Activated CD4-positive, alpha-beta T cell treated with anti-CD3 and anti-CD28 coated beads, Interleukin-2, amount 50 U/mL, for 1 hour (primary cell): ENCODE measurements at places on chromosomes 7 and 10.

DNA sequence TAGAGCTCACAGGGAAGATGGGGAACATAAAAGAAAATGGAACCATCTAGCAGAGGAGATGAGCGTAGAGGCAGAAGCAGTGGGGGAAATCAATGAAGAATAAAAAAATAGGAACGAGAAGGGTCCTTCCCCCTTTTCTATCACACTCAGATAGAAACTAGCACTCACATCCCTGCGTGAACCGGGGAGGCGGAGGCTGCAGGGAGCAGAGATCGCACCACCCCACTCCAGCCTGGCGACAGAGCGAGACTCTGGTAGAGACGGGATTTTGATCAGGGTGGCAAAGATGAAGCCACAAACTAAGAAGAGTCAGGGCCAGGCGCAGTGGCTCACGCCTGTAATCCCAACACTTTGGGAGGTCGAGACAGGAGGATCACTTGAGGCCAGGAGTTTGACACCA lies 64.7 kb upstream of the ECHDC3 start:
- DNase-seq, result no peak

DNA sequence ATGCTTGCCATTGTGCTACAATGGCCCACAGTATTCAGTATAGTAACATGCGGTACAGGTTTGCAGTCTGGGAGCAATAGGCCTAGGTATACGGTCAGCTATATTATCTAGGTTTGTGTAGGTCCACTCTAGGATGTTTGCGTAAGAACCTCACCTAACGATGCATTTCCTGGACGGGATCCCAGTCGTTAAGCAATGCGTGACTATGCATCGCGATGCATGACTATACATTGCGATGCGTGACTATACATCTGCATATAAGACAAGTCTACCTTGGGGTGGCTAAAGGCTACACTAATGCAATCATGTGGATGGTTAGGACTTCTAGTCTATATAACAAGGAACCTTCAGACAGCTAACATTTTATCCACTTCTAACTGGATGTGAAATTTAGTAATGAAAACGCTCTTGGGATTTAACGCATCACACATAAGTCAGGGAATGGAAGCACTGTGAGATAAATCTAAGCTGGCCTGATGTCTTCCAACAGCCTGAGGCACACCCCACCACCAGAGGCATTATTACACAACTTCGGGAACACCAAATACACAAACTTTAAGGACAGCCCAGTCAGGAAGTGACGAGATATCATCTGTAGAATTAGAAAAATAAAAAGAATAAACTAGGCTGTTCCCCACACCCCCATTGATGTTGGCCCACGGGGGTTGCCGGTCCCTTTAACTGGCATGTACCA lies 9.2 kb downstream of the GNA12 start:
- no peak for DNase-seq

DNA sequence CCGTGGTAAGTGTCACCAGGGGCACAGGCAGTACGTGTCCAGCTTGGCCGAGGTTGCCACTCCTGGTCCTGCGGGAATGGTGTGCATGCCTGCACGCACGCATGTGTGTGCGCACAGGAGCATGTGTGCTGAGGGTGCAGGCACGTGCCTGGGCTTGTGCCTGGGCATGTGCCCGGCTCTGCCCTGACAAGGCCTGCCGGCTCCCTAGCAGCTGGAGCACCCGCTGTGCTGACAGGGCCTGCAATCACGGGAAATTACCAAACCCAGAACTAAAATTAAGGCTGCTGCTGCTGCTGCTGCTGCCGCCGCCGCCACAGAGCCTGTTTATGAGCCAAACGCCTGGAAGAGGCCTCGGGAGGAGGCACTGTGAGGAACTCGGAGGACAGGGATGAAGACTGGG lies 28.7 kb downstream of the GHRHR start:
- DNase-seq, result no peak

DNA sequence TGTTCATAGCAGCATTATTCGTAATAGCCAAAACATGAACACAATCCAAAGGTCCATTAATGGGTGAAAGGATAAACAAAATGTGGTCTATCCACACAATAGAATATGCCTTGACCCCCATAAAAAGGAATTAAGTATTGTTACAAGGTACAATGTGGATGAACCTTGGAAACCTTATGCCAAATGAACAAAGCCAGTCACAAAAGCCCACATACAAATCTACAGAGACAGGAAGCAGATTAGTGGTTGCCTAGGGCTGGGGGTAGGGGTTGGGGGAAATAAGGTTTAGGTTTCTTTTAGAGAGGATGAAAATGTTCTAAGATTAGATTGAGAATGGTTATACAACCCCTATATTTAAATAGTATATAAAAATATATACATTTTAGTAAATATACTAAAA lies 34.8 kb downstream of the PIP4K2A start:
- DNase-seq, result no peak

DNA sequence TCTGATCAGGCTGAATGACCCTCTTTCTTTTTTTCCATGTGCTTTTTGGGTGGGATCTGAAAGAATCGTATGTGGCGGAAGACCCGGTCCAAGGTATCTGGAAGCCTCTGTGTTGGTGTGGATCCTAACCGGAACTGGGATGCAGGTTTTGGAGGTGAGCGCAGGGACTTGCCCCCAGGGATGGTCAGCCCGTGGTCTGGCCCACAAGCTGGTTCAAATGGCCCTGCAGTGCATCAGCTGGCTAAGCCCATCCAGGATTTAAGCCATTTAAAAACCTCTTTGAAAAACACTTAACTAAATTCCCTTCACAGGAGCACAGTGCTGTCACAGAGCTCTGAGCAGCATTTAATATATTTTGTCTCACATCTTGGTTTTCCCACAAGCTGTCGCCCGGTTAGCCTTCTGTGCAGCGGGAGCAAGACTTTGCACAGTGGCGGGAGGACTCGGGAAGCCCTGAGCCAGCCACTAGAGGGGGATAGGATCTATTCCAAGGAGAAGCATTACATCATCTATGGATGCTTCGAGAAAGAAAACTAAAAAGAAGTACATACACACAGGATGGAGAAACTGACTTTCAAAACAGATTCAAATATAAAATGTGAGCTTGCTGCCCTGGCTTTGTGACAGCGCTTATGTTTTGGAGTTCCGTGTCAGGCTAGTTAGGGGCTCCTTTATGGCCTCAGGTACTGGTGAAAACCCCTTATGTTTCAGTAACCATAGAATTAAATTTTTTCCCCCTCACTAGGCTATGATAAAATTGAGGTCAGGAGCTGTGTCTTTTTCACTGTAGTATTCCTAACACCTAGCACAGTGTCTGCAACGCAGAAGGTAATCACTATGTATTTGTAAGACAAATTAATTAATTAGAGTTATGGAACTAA lies 11.3 kb downstream of the CPA2 start:
- no peak for DNase-seq

- DNase-seq, result no peak
Measured at GRCh38 chr7:47480576-47481538, 101.1 kb downstream of the TNS3 start.

GRCh38 chr7:139985811-139986210 lies 76.9 kb downstream of the PARP12 start:
- DNase-seq, result no peak

DNA sequence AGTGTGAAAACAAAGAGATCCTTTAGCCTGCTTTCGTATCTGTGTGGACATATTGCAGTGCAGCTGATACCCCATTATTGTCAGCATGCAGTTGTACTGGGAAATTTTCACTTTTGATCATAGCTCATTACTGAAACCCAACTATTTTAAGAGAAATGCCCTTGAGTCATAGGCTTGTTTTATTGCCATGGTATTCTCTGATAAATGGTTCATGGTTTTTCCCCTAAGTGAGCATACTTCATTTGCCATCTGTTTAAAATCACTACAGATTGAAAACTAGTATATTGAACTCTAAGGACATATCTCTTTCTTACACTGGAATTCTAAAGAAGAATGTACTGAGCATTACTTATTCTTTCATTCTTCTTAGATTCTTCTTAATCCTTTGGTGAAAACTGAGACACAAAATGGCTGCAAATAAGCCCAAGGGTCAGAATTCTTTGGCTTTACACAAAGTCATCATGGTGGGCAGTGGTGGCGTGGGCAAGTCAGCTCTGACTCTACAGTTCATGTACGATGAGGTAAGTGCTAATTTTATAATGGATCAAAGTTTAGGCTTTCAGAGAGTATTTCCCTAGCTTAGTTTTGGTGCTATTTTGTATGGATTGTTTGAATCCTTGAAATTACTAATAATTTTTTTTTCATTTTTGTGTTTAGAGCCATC lies 63.0 kb downstream of the RALA start:
- no peak for DNase-seq

- DNase-seq, result no peak
Measured at GRCh38 chr7:5215313-5215712, 25.3 kb downstream of the WIPI2 start.

DNA sequence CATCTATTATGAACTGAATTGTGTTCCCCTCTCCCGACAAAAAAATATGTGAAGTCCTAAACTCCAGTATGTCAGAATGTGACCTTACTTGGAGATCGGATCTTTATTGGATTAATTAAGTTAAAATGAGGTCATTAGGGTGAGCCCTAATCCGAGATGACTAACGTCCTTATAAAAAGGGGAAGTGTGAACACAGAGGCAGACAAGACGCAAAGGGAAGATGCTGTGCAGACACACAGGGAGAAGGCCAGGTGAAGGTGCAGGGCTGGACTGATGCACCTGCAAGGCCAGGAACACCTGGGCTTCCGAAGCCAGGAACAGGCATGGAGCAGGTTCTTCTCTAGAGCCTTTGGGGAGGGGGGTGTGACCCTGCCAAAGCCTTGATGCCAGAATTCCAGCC lies 187.8 kb downstream of the PARD3 start:
- no peak for DNase-seq

DNA sequence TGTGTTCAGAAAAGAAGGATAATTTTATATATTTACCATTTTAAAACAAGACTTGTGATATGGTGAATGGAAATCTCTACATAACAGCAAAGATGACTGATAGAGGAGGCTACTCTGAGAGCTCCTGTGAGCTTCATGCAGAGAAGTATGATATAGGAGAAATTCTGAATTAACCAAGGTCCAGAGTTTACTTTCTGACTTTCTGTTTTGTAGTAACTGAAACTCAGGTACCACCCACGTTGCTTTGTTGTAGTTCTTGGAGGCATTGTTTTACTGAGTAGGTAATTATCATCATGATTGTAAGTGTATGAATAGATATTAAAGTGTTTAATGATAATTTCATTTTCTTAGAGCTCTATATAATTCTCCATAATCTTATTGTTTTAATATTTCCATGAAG lies 18.0 kb upstream of the SFR1 start:
- no peak for DNase-seq

DNA sequence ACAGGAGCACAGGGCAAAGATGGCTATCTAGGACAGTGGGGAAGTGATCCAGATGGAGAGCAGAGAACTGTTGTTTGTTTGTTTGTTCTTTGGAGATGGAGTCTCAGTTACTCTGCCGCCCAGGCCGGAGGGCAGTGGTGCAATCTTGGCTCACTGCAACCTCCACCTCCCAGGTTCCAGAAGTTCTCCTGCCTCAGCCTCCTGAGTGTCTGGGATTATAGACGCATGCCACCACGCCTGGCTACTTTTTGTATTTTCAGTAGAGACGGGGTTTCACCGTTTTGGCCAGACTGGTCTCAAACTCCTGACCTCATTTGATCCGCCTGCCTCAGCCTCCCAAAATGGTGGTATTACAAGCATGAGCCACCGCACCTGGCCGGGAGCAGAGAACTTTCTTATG lies 20.9 kb downstream of the METTL2B start:
- DNase-seq, result no peak

GRCh38 chr10:62050893-62051433 lies 149.5 kb downstream of the ARID5B start:
- DNase-seq, result peak; percentile 71

- DNase-seq, result no peak
Measured at GRCh38 chr10:33609546-33609945, 275.1 kb upstream of the NRP1 start.

GRCh38 chr7:80330434-80330833 lies 181.4 kb downstream of the GNAT3 start:
- no peak for DNase-seq

GRCh38 chr7:54782829-54783228 lies 23.8 kb upstream of the SEC61G start:
- DNase-seq, result no peak

GRCh38 chr10:6119423-6119822 lies 30.6 kb downstream of the RBM17 start:
- DNase-seq, result no peak

- DNase-seq, result no peak
Measured at GRCh38 chr7:90715067-90715466, 118.9 kb downstream of the CDK14 start.

GRCh38 chr7:43363035-43363791 lies 219.7 kb upstream of the STK17A start:
- DNase-seq, result no peak

DNA sequence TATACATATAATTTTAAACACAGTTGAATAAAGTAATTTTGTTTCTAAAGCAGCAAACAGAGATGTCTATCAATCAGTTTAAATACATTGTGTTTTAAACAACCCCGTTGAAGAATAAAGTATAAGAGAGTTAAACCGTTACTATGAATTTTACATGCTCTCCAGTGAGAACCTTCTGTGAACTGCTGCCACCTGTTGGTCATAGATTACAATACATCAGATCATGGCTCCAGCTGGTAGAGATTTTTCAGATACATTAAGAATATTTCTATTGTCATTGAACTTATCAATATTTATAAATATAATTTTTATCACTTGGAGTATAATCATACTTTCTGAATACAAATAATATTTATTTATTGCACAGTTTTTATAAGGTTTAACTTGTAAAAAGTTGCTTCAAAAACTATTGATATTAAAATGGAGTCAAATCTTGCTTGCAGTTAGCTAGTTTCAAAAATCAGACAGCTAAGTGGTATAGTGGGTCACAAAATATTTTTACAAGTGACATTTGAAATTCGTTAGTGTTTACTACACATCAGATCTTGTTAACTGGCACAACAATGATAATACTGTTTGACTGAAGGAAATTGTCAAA lies 561.2 kb upstream of the PHF14 start:
- DNase-seq, result no peak

GRCh38 chr7:132420527-132420926 lies 155.7 kb downstream of the PLXNA4 start:
- no peak for DNase-seq

GRCh38 chr7:20141002-20141345 lies 76.2 kb downstream of the MACC1 start:
- DNase-seq, result no peak

DNA sequence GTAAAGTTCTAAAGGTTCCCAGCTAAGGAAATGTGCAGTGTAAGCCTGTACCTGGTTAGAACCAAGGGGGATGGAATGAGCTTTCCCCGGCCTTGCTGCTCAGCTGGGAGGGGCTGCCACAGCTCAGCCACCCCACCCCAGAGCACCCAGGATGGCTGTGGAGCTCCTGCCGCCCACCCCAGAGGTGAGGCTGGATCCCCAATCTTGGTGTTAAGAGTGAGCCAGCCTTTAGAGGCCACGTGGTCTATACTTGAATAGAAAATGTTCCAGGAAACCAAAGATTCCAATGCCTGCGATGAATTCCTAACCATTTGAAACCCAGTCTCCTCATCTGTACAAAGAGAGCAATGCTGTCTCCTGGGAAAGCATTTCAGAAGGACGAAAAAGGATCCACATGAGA lies 16.5 kb downstream of the DIP2C start:
- no peak for DNase-seq

GRCh38 chr10:49284356-49284755 lies 14.6 kb upstream of the C10orf71 start:
- DNase-seq, result no peak
